ENCODE measurements at places on chromosomes 12 and 14.

GRCh38 chr14:103105580-103106150 is 11.1 kb downstream of the EXOC3L4 start:
- no peak for DNase-seq

- DNase-seq: no peak
These were observed 124.5 kb downstream of the NCOR2 start for GRCh38 chr12:124442772-124443445.

GRCh38 chr14:92638266-92638665 is 110.2 kb downstream of the LGMN start:
- DNase-seq: no peak

GRCh38 chr14:69673578-69674305 is 62.3 kb downstream of the SUSD6 start:
- DNase-seq: no peak

- no peak for DNase-seq
These were observed 56.8 kb upstream of the FOXG1 start for GRCh38 chr14:28709571-28710305.

GRCh38 chr12:16003460-16003859 is 92.3 kb downstream of the DERA start:
- no peak for DNase-seq

DNA sequence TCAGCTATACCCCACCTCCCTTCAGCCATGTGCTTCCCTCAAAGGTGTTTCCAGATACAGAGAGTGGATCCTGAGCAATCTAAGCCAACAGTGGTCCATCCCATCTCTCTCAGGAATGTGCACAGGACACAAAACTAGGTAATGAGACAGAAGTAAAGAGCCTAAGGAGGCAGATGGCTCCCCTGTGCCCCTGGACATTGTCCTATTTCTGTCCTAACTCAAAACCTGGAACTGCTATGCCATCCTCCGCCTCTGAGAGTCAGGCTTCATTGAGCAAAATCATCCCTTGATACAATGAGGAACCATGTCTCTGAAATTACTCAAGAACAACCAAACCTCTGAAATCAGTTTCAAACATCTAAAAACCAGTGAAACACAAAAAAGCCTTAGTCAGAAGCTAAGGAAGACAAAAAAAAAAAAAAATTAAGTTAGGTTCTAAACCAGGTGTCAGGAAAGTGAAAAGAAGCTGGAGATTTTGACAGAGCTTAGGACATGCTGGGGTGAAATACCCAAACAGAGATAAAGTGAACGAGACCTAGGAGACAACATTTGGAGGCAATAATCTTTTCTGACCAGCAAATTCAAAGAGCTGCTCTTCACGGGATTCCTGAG is 200.3 kb upstream of the PLEKHG7 start:
- no peak for DNase-seq

Measured in caudate nucleus (tissue), 63 donors.